Fibroblast of lung (primary cell): ENCODE measurements at places on chromosomes 16 and 17. TPM values are rescaled to one million over a fixed set of nuclear protein-coding genes. Genes with fewer than 3 reads are reported as not detected.

MPV17L gene
- 0.66 and 0.77 TPM in 2 replicates for total RNA-seq

CES1 gene
- 41.1 and 41.6 TPM in 2 replicates for total RNA-seq

TLCD3B gene
- total RNA-seq: not detected in 2 replicates

LRRC37A gene
- total RNA-seq: 1.0 and 2.5 TPM in 2 replicates

CDH8 gene
- under 0.01 TPM in 1 of 2 replicates, not detected in the other for total RNA-seq
